ENCODE measurements at places on chromosomes 4 and X.

DNA sequence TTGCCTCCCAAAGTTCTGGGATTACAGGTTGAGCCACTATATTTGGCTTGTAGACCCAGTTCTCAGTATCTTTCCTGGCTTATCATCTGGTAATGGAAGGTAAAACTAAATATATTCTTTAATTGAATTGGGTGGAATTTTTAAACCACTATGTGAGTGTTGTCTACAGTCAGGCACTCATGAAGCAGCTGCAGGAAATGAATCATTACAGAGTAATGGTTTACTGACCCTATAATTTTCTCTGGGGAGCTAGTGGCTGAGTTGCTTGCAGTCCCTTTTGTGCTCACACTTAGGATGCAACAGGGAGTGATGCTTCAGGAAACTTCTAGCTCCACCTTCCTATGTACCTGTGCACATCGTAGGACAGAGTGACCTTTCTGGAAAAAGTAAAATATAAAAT lies 4.1 kb upstream of the UGT2B7 start:
- no peak for DNase-seq

- DNase-seq, result no peak
Measured at GRCh38 chr4:5746250-5746649, 35.2 kb downstream of the EVC start.

GRCh38 chr4:159018062-159018629 lies 84.7 kb upstream of the RAPGEF2 start:
- no peak for DNase-seq

- DNase-seq, result no peak
Measured at GRCh38 chrX:10074241-10074941, 82.4 kb upstream of the CLCN4 start.

DNA sequence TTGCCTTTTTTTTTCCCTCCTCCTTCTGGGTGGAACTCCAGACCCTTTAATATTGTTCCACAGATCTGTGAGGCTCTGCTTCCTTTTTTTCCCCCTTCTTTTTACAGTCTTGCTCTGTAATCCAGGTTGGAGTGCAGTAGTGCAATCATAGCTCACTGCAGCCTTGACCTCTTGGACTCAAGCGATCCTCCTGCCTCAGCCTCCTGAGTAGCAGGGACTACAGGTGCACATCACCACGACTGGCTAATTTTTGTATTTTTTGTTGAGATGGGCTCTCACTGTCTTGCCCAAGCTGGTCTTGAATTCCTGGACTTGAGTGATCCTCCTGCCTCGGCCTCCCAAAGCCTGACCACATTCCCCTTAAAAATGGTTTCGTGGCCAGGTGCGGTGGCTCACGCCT lies 26.8 kb downstream of the NSD2 start:
- DNase-seq, result no peak
